Nucleus accumbens (tissue), 56 donors: ENCODE measurements at places on chromosomes 5 and 9.

GRCh38 chr5:153544706-153545105 lies 54.2 kb downstream of the GRIA1 start:
- no peak for DNase-seq

GRCh38 chr9:109329638-109330258 lies 8.9 kb upstream of the EPB41L4B start:
- no peak for DNase-seq

DNA sequence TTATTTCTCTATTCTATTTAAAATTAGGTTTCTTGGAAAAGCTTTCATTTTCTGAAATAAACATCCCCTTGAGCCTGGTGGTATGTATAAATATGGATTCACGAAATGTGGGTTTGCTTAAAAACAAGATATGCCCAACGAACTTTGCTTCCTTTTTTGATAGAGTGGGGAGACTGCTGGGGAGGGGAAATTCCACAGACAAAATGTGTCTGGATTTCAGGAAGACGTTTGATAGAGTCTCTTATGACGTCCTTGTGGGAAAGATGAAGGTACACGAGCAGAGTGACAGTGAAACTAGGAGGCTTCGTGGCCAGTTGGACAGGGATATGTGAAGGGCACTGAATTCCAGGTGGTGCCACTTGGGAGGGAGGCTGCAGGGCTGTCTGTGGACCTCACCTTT lies 84.5 kb upstream of the RPS23 start:
- no peak for DNase-seq

DNA sequence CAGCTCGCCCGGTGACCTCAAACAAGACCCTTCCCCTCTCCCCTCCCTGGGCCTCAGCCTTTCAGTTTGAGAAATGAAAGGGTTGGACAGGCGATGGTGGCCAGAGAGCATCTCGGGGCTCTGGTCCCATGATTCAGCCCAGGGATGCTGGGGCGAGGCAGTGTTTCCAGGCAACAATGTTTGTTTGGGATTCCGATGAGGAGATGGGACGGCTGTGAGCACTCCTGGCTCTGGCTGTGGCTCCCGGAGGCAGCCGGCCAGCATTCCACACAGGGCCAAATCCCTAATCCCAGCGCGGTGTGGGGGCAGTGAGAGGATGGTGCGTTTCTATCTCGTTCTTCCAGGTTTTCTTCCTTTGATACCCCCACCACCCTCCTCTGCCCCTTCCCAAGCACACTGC lies 66.0 kb downstream of the HMCN2 start:
- DNase-seq, result no peak

GRCh38 chr5:87278590-87279100 lies 11.0 kb downstream of the RASA1 start:
- DNase-seq, result no peak

DNA sequence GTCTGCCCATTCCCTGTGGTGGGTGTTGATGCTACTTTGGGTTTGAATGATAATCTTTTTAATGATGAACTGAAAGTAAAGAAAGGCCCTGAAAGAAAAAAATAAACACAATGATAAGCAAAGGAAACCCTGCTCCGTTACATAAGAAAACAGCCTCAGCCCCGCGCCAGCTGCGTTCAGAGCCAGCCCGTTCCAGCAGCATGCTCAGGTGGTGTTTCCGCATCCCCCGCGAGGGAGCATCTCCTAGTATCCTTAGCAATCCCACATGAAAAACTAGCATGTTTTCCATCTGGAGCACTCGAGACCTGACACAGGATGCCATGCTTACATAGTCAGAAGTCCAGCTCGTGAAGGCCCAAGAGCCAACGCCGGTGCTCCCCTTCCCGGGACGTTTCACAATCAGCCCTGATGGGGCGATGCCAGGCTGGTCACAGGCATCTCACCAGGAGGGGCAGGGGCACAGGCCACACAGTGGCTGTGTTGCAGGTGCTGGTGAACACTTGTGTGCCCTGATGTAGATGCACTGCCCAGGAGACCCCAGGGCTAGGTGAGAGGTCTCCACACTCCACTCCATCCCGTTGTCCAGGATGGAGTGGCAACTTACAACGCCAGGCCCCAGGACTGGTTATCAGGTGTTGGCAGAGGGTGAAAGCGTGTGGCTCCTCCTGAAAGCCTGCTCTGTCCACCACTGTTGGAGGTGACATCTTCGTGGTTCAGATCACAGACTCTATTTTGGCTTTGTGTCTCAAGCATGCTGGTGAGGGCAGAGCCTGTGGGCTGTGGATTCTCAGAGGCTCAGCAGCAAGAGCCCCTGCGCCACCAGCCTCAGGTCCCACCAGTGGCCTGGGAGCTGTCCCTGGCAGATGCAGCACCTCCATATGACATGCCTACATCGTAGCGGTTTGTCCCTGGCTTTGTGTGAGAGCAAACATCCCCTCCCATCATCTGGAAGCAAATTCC lies 246.8 kb upstream of the IRX1 start:
- no peak for DNase-seq

DNA sequence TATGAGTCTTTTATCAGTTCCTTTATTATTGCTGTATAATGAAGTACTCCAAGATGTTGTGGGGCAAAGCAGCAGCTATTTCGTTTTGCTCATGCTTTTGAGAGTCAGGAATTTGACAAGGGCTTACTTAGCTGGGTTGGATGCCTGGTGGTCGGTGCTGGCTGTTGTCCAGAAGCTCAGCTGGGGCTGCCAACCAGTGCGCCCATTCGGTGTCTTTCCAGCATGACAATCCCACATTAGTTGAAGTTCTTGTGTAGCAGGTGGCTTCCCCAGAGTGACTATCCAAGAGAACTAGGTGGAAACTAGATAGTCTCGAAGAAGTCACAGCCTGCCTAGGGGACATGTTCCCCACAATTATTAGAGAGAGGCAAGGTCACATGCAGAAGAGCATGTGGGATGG lies 3.4 kb upstream of the FLT4 start:
- DNase-seq, result no peak
